ENCODE measurements at places on chromosomes 13 and 19.

GRCh38 chr13:78383071-78383484 lies 220.3 kb downstream of the POU4F1 start:
- DNase-seq = no peak

DNA sequence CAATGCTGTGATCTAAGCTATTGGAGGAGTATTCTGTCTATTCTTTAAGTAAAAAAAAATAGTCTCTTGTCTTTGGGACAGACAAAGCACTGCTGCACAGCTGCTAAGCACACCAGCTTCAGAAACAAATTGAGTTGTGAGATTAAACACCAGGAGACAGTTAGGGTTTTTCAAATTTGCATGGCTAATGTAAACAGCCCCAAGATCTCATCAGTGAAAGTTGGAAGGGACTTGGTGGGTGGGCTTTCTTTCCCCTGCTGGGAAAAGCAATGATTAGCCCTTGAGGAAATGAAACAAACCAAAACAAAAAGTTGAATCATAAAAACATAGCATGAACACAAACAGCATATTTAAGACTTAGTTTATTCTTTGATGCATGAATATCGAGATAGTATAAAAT lies 143.6 kb upstream of the SLITRK1 start:
- DNase-seq = no peak

GRCh38 chr13:49395451-49395865 lies 48.4 kb downstream of the CAB39L start:
- no peak for DNase-seq

DNA sequence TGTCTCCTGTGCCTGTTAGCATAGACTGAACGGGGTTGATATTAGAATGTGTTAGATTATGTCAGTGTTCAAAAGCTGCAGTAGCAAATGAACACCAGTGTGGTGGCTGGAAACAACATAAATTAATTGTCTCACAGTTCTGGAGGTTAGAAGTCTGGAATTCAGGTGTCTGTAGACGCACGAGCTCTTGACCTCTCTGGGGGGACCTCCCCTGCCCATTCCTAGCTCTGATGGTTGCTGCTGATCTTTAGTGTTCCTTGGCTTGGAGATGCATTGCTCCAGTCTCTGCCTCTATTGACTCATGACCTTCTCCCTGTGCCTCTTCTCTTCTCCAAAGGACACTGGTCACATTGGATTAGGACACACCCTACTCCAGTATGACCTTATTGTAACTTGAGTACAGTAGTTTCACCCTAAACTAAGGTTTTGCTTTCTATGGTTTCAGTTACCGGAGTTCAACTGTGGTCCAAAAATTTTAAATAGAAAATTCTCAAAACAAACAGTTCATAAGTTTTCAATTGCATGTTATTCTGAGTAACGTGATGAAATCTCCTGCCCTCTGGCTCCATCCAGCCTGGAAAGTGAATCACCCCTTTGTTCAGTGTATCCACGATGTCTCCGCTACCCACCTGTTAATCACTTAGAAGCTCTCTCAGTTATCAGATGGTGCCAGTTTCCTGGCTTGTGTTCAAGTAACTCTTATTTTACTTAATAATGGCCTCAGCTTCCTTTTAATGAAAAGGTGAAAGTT lies 273.2 kb downstream of the MYO16 start:
- no peak for DNase-seq

GRCh38 chr13:44243198-44243857 lies 130.3 kb upstream of the SERP2 start:
- peak; percentile 65 for DNase-seq

- no peak for DNase-seq
Measured at GRCh38 chr19:43597876-43598275, 1.5 kb downstream of the ZNF576 start.

GRCh38 chr19:5337708-5338655 lies 2.6 kb downstream of the PTPRS start:
- DNase-seq = no peak

All from K562 (cell line).